Fibroblast of lung (primary cell): ENCODE measurements at places on chromosomes 2 and 18. TPM values are rescaled to one million over a fixed set of nuclear protein-coding genes. Genes with fewer than 3 reads are reported as not detected.

- peak; percentile 65 for DNase-seq
Measured at GRCh38 chr2:226578879-226579278, 220.7 kb downstream of the IRS1 start.

DNA sequence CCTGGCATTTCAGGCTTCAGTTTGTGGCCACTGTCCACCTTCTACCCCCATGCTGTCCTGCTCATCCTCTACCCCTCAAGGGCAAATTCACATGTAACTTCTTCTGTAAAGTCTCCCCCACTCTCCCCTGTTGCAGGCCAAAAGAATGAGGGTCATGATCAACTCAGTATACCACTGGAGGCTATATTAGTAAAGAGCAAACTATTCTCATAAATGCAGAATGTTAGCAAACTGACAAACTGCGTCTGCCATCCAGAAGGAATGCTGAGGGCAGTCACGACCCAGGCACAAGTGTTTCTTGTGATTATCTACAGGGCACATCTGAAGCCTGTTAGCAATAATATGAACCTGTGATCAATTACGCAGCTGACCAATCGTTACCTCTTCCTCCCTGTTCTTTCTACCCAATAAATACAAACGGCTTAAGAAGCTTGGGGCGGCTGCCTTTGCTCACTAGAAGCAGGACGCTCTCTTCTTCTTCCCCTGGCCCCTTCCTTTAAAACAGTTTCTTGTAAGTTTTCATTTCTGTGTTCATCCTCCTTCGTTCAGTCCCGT lies 58.3 kb downstream of the SEPTIN10 start:
- no peak for DNase-seq

GRCh38 chr2:105950521-105951383 lies 206.0 kb downstream of the NCK2 start:
- no peak for DNase-seq

DNA sequence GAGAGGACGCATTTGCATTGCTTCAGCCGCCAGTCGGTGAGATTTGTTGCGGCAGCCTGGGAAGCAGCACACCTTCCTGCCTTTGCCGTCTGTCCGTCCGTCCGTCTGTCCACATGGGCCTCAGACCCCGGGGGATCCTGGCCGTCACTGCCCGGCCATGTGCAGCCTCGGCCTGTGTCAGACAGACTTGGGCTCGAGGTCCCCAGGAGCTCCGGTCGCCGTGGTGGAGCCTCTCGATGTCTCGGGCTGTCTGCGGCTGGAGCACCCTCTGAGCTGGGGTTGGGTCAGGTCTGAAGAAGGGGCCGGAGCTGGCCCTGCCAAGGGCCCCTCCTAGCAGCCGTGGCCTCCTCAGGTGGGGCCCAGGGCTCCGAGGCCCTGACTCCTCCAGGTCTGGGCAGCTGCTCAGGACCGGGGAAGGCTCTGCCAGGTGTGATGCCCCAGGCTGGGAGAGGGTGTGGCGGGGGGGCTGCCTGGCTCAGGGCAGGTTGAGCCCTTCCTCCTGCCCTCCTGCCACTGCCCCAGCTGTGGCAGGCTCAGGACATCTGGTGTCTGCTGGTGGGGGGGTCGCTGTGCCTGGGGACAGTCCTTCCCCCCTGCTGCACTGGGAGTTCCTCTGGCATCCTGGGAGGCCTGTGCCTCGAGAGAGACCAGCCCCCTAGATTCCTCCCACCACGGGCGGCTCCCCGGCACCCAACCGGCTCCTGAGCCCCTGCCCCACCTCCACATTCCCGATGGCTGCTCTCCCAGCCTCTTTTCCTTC lies 11.8 kb downstream of the NEU4 start:
- DNase-seq, result no peak

GRCh38 chr2:172270278-172271079 lies 156.9 kb upstream of the ITGA6 start:
- no peak for DNase-seq

DNA sequence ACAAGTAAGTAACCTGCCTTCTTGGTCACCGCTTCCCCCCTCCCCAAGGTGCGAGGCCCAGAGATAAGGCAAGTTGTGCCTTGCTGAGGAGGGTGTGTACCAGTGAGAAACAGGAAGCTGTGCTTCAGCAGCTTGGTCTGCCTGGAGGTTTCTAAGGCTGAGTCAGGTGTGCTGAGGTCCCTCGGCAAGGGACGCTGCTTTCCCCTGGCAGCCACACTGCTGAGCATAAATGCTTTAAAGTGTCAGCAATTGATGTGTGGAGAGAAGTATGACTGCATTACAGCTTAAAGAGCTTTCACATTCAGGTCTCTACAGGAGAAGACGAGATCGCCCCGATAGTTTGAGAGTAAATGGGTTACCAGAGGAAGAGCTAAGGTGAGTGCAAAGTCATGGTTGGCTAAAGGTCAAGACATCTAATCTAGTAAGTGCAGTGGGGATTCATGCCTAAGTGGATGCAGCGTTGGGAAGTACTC lies 86.9 kb downstream of the LIMS1 start:
- peak; percentile 76 for DNase-seq

DNA sequence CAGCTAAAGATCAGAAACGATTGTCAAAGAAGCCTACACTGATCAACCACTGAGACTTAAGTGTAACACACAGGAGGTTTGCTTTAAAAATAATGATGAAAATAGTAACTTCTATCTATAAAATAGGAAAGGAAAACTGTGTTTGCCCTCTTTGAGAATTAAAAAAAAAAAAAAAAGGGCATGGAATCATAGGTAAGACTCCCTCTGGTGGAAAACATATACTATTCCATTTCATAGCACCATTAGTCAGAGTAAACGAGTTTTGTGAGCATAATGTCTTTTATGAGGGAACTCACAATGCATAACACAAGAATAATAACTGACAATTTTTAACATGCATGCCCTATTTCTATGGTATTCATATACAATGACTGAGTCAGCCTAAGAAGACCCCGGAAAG lies 36.3 kb downstream of the SLC35F5 start:
- peak; percentile 23 for DNase-seq

GRCh38 chr2:100208141-100208770 lies 65.9 kb upstream of the AFF3 start:
- DNase-seq, result no peak

DNA sequence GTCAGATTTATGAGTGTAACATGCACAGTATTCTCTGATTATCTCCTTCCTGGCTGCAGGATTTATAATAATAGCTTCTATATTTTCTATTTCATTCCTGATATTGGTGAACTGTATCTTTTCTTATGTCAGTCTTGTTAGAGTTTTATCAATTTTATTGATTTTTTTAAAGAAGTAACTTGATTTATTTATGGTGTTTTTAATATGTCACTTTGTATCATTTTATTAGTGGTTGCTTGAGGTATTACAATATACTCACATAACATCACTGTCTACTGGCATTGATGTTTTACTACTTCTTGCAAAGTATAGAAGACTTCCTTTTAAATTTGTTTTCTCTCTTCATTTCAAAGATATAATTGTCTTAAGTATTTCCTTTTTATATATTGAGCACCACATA lies 270.5 kb upstream of the GYPC start:
- no peak for DNase-seq

Gene IKZF2
- 8.2 and 17.2 TPM in 2 replicates for total RNA-seq

Gene HAUS1
- total RNA-seq, result 25.4 and 37.0 TPM in 2 replicates

Gene CCDC121
- total RNA-seq, result 1.8 and 2.0 TPM in 2 replicates

Gene L3MBTL4
- 0.33 and 1.3 TPM in 2 replicates for total RNA-seq
